ENCODE measurements at places on chromosomes 4 and X.

DNA sequence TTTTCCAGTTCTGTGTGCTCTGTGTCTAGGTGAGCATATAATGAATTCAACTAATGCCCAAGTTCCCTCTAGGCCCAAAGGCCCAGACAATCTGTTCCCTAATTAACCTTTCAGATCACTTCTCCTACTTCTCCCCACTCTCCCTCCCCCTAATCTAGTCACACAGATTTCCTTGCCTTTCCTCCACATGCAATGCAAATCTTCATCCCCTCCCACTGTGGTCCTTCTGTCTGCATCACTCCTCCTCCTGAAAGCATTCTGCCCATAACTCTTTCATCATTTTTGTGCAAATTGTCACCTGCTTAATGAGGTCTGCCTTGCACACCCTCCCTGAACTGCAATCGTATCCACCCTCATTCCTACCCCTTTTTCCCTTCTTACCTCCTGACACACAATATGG, 346.6 kb downstream of the FBXO8 start:
- no peak for DNase-seq
- no peak overlapping the region for H3K27ac ChIP-seq
- H3K27me3 ChIP-seq, result peaks cover 10% of the 10 kb centered on the region
- no peaks in the 10 kb centered on the region for H3K4me1 ChIP-seq
- H3K36me3 ChIP-seq, result no peaks in the 10 kb centered on the region

GRCh38 chr4:157655096-157655809, 434.7 kb downstream of the GRIA2 start:
- no peaks in the 10 kb centered on the region for H3K36me3 ChIP-seq
- no peak for DNase-seq
- no peaks in the 10 kb centered on the region for H3K4me1 ChIP-seq
- no peak overlapping the region for H3K4me3 ChIP-seq
- H3K27me3 ChIP-seq, result no peaks in the 10 kb centered on the region

- DNase-seq, result no peak
- H3K4me1 ChIP-seq, result no peaks in the 10 kb centered on the region
- H3K4me3 ChIP-seq, result no peak overlapping the region
- no peak overlapping the region for H3K27ac ChIP-seq
Observed at GRCh38 chrX:136183917-136184316, 36.6 kb downstream of the FHL1 start.

DNA sequence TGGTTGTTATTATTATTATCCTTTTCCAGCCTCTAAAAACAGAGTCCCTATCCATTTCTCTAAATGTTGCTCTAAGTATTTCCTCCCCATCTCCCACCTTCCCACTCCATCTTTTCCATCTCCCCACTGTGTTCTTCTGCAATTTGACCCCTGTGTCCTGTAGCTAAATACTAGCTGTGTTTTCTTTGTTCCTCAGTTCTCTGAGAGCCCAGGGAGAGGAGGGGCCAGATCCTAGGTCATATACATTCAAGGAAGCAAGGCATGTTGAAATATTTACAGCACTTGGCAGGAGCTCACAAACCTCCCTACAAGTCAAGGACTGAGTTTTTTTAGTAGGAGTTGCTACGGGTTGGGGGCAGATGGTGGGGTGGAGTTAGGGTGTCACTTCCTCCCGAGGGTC, 10.5 kb downstream of the SLC16A2 start:
- H3K27me3 ChIP-seq, result no peaks in the 10 kb centered on the region
- no peak overlapping the region for H3K4me3 ChIP-seq
- H3K4me1 ChIP-seq, result no peaks in the 10 kb centered on the region
- no peak overlapping the region for H3K27ac ChIP-seq
- no peak for DNase-seq

DNA sequence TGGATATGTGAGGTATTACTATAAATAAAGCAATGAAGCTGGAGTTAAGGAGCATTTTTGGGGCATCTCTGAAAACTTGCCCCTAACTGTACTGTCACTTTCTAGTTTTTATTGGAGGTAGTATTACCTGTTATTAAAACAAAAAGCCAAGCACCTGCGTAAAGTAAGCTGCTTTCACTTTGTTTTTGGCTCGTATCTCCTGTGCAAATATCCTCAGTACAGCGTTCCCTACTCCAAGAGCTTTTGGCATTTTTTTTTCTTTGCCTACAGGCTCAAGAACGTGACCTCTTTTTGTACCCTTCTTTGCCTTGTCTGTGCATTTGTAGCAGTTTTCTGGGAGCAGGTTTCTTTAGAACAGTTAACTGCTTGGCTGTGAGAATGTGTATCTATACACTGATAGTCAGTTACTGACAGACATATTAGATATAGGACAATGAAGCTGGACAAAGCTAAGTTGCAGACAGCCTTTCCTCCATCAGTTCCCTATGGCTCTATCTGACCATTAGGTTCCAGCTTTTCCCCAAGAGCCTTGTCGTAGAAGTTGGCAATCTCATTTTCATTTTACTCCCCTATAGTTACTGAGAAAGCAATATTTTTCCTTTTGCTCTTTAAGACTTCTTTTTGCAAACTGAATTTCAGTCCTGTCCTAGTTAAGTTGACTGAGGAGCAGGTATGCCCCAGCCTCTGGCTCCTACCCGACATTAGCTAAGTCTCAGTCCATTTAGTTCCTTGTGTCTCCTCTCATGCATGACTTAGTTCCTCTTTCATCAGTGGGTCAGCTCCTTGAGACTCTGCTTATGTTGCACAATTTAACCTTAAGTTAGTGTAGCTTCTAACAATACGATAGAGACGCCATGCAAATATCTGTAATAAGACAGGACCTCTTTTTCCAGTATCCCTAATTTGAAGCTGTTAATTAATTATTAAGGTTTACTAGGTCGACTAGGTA, 71.5 kb upstream of the HPRT1 start:
- no peak for DNase-seq
- no peaks in the 10 kb centered on the region for H3K4me1 ChIP-seq
- no peak overlapping the region for H3K4me3 ChIP-seq
- no peaks in the 10 kb centered on the region for H3K27me3 ChIP-seq
- peaks cover 25% of the 10 kb centered on the region for H3K36me3 ChIP-seq

DNA sequence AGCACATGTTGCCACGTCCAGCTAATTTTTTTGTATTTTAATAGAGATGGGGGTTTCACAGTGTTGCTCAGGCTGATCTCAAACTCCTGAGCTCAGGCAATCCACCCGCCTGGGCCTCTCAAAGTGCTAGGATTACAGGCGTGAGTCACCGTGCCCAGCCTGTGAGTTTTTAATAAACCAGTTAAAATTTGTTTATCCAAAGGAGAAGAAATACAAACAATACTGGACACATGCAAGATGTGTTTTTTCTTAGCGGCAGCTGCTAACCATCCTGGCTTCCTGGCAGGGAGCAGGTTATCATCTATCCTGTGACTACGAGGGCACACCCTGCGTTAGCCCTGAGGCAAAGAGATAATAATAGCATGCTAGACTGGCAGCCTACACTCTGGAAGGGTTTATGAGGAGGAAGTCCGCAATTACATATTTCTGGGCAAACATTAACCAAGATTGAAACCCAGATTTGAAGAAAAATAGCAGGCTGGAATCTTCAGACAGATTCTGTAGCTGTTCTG, 191.4 kb downstream of the SPRY1 start:
- H3K27ac ChIP-seq, result no peak overlapping the region
- no peaks in the 10 kb centered on the region for H3K4me1 ChIP-seq
- DNase-seq, result no peak
- H3K4me3 ChIP-seq, result no peak overlapping the region
- no peaks in the 10 kb centered on the region for H3K27me3 ChIP-seq
